ENCODE measurements at places on chromosomes 5 and 9. TPM values are rescaled to one million over a fixed set of nuclear protein-coding genes. Genes with fewer than 3 reads are reported as not detected.
A peak's percentile ranks its signal among the peaks of the same experiment; 100 is the strongest.

The DDX31 gene
- total RNA-seq: 28.8 TPM

DNA sequence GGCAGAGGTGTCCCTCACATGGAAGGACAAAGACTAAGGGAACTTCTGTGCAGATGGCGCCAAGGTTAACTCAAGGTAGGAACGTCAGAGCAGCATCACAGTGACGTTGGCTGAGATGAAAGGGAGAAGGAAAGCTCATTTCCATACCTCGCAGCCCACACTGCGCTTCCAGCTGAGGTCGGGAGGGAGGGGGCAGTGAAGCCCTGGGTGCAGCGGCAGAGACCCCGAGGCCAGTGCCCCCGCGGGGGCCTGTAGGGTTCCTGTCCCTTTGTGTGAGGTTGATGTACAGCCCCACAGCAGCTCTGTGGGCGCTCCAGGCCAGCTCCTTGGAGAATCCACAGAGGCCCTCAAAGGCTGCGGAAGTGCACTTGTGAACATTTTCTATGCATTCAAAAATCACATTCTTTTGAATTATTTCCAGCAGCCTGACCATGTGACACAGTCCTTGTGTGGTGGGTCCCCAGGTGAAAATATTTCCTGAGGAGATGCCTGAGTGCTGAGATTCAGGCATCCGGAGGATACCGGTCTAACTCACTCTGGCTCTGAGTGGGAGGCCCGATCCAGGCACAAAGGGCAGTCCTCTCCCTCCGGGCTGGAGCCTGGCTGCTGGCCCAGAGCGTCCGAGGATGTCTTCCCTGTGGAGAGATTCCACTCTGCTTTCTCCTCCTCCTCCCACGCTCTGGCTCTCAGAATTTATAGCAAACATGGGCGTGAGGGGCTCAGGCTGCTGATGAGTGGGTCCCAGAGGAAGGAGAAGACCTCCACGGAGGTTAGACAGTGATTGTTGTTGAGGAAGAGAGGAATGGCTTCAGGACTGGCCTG, 150.7 kb downstream of the ICE1 start:
- DNase-seq: no peak

DNA sequence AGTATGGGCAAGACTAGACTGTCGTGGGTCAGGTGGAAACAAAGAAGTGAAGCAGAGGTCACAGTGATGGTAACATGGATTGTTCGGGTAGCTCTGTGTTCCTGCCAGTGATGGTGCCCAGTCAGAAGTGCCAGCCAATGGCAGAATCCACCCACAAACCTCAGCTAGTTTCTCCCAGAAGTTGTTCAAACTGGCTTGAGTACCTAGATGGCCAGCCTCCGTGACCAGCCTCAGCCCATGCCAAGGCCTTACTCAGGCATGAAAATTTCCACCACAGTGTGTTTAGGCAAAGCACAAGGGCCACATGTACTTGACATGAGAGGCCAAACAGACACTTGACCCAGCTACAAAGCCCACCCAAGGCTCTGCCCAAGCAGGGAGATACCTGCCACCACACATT, 19.4 kb upstream of the BTNL9 start:
- no peak for DNase-seq

The LIX1 gene
- not detected for total RNA-seq

The PCDHA9 gene
- 0.25 TPM for total RNA-seq

DNA sequence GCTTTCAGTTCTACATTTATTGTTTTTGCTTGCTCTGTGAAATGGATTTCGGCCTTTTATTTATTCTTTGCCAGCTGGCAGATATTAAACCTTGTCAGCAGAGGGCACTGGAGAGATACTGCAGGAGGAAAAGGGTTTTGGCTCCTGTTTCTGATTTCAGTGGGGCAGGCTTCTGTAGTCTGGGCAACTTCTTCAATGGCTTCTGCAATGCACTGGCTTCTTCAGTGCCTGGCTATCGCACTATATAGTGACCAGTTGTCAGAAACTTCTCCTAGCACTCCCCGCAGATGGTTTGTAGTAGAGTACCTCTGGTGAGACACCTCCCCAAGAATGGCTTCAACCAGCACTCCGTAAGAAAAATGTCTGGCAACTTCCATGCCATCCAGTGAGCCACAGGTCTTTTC, 3.2 kb upstream of the NFX1 start:
- peak; percentile 75 for DNase-seq

The PNPLA7 gene
- 1.2 TPM for total RNA-seq

The UGT3A2 gene
- not detected for total RNA-seq

GRCh38 chr5:86320266-86320665, 297.5 kb upstream of the COX7C start:
- DNase-seq: no peak

The CDX1 gene
- not detected for total RNA-seq

The WNK2 gene
- 0.29 TPM for total RNA-seq

- no peak for DNase-seq
Measured at GRCh38 chr5:179616002-179616594, 7.4 kb downstream of the HNRNPH1 start.

The NR2F1 gene
- total RNA-seq: 1.4 TPM

The UBTD2 gene
- total RNA-seq: 24.1 TPM

DNA sequence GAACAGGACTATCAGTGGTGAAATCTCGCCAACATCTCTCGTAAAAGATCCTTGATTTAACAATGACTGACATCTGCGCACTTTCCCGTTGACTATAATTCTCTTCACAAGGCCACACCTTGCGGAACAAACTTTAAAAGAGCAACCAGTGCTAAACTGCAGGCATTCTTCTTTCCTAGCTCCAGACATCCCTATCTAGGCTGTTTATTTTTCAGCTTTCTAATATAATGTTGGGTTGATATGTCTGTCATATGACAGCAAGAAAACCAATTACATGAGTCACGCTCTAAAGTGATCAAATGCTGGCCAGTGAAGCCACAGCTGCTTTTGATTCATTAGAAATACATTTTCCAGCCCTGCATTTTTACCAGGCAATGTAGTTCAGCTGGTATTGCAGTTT, 162.5 kb downstream of the ELAVL2 start:
- no peak for DNase-seq

DNA sequence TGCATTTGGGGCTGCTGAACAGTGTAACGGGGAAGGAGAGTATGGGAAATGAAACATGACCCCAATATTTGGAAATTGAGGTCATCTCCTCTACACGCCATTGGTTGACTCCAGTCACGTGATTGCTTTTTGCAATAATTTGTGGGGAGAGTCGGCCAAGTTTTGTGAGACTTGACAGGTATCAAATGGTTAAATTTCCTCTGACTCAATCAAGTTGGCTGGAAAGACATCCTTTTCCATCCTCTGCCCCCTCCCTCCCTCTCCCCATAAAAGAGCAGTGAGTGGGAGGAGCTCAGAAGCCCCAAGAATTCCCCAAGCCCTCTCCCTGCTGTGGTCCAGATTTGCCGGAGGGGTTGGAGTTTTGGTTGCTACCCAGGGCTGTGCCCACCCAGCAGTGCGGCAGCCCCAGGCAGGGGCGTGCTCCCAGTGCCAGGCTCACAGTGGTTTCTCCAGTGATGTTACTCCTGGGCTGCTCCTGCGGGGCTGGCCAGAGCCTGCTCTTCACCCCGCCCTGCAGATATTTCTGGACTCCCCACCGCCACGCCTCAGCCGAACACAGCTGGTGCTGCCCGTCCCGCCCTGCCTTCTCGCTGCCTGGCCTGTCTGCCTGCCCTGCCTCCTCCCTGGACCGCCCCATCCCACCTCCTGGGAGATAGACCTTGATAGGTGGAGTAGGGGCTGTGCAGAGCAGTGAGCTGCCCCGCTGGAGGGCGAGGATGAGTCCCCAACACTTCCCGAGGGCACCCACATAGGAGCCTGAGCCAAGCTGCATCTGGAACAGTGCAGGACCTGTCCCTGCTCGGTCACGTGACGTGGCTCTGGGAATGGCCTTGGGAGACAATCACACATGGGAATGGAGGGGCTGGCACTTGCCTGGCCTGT, 3.4 kb downstream of the COL5A1 start:
- peak; percentile 97 for DNase-seq

DNA sequence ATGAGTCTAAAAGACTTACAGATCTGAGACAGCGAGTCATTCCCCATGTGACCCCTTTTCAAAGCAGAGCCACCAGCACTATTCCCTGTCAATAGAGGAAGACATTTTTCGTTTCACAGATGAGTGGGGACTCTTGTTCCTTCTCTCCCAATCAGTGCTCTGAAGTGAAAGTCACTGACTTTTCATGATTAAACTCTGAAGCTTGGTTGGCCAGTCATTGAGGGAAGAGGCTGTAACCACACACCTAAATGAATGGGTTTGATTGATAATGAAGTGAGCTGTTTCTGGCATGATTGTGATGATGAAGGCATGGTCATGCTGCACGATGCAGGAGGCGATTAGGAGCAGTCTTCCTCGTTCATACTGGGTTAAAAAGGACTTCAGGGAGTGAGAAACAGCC, 171.9 kb downstream of the ZNF462 start:
- no peak for DNase-seq

The NEUROG1 gene
- not detected for total RNA-seq

The GDNF gene
- total RNA-seq: not detected

DNA sequence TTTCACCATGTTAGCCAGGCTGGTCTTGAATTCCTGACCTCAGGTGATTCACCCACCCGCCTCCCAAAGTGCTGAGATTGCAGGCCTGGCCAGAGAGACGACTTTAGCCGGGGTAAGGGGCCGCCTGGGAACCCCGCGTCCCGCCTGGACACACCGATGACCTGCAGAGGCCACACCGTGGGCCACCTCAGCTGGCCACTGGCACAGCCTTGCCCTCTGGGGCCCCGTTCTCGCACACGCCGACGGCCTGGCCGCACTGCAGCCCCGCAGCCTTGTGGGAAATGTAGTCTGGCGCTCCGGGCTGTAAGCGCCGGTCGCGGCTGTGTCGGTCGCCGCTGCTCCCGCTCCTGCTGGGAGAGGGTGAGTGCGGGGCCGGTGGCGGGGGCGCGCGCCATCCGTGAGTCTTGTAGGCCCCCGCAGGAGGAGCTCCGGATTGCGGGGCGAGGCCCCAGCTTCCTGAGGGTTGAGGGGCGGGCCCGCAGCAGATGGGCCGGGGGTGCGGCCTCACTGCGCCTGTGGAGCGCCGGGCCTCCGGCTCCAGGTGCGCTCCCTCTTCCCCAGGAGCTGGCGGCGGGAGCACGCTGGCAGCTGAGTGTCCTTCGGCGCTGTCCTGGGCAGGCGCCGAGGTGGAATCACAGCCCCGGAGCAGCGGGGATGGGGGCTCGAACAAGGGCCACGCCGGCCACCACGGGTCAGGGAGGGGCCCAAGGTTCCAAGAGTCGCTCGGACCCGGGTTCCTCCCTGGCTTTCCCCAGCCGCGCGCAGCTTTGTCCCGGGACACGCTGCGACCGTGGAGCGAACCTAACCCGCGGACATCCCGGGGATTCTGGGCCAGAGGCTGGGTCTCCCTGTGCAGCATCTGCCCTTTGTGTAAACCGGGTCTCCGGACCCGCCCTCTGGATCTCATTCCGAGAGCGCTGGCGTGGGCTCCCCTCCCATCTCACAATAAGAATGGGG, at the start of gene ZFP2:
TSS of gene ZFP2 (plus strand) at position 299 of the 957 bp plus-strand sequence. CDS start 35,401 bp downstream, outside the sequence.
- peak; percentile 60 for DNase-seq

The PCDHB15 gene
- 0.91 TPM for total RNA-seq

DNA sequence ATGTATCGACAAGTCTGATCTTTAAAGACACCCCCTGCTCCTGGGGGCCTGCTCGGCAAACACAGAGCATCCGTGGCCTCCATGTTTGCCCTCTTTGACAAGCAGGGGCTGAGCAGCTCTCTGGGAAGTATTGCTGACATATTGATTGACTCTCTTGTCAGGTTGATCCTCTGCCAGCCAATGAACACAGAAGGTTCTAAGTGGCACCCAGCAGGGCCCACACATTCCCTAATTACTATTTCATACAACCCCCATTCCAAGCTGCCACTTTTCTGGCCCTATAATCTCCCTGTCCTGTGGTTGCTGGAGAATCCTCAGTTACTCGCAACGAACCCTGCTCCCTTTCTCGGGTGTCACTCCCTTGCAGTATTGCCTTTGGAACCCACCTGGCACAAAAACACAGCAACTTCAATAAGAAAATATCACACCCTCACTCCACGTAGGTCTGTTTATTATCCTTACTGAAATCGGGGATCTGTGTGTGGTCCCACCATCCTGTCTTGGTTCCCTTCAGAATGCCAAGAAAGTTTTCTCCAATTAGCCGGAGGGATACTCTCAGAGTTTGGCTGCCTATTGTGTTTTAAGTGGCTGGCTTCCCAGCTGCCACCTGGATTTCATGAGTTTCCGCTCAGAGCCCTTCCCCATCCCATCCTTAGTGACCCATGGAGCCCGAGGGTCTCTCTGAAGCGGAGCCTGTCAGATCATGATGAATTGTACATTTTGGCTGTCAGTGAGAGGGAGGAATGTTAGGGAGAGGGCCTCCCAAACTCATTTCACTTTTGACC, 249.0 kb upstream of the WWC1 start:
- DNase-seq: no peak

- no peak for DNase-seq
Measured at GRCh38 chr5:20692913-20693312, 704.9 kb upstream of the CDH18 start.

GRCh38 chr9:9615086-9615485, 997.7 kb downstream of the PTPRD start:
- DNase-seq: no peak

DNA sequence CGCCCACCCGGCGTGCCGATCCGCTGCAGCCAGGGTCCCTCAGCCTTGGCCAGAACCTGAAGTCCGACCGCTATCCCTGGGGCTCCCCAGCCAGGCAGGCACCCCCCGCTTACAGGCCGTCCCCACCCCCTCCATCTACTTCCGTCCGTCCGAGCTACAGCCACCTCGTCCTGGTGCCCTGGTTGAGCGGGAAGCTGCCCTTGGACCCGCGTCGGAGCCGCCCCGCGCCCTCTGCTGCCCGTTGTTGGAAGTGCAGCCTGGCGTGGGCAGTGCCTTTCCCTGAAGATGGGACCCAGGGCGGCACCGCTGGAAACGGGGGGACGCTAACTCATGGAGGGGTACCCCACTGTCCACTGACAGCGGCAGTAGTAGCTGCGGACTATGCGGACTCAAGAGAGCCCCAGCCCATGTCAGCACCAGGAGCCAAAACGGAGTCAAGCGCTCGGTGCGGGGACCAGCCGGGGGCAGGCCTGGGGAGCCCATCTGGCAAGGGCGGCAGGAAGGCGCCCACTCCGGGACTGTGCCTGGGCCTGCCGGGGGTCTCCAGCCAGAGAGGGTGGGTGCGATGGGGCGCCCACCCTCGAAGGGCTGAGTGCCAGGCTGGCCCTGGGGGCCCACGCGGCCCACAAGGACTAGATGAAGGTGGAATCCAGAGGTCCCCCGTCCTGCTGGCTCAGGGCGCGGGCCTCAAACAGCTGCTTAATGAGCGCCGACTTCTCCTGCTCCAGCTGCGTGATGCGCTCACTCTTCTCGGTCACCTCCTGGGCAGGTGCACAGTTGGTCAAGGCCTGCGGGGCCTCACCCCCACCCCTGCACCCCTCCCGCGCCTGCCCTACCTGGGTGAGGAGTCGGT, 6.1 kb downstream of the SAPCD2 start:
- DNase-seq: peak; percentile 68
